ENCODE measurements at places on chromosomes 4 and X.

- no peak for DNase-seq
Observed at GRCh38 chr4:183515411-183515810, 10.6 kb downstream of the ING2 start.

DNA sequence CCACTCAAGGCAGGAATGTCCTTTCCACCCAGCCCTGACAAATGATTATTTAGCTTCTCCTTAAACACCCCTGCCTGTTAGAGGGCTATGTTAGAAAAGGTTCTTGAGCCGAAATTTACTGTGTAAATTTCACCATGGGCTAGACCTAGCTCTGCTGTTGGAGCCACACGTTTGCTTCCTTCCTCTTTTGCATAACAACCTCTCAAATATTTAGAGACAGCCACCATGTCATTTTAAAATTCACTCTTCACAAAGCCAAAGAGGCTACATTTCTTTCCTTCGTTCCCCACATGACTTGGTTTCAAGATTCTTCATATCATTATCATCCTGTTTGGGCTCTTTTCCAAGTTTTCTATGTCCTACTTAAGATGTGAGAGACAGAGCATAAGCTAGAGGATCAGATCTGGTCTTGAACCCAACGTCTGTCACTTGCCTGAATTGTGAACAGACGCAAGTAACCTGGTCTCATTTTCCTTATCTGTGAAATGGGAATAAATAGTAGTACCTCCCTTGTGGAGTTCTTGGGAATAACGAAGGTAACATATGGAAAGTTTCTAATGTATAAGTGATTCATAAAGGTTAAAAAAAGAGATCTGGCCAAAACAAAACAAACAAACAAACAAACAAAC, 6.7 kb downstream of the DOCK11 start:
- no peak for DNase-seq

DNA sequence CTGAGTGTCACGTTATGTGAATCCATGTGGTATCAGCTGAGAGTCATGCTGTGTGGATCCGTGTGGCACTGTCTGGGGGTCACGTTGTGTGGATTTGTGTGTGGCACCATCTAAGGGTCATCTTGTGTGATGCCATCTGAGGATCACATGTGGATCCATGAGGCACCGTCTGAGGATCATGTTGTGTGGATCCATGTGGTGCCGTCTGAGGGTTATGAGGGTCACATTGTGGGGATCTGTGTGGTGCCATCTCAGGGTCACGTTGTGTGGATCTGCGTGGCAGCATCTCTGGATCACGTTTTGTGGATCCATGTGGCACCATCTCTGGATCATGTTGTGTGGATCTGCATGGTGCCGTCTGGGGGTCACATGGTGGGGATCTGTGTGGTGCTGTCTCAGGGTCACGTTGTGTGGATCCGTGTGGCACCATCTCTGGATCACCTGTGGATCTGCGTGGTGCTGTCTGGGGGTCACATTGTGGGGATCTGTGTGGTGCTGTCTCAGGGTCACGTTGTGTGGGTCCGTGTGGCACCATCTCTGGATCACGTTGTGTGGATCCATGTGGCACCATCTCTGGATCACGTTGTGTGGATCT, 6.9 kb downstream of the PDE6B start:
- DNase-seq: no peak

DNA sequence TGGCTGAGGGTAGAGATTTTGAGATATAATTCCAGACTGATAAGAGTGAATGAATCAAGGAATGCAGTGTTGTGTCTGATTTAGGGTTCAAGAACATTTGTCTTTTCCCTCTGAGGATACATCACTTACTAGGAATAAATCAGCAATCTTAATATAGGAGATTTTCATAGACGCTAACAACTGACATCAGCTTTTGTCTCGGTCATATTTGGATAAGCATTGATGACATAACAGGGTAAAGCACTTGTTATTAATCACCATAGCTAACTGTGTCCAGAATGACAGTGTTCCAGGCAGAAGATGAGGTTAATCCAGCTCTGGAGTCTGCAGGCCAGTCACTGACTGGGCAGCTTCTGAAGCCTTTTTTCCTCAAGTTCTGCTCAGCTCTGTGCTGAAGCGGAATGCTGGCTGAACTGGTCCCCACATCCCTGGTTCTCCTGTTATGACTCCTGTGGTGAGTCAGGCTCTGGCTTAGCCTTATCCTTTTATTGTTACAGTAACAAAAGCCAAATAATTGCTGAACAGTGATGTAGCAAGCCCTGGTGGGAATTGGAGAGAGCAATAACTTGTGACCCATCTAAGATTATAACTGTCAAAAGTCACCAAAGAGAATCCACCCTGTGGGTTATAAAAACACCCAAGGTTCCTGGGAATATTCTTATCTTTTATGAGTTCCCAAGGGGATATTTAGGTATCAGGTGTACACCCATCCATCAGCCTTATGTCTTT, 41.8 kb downstream of the FNIP2 start:
- DNase-seq: no peak

DNA sequence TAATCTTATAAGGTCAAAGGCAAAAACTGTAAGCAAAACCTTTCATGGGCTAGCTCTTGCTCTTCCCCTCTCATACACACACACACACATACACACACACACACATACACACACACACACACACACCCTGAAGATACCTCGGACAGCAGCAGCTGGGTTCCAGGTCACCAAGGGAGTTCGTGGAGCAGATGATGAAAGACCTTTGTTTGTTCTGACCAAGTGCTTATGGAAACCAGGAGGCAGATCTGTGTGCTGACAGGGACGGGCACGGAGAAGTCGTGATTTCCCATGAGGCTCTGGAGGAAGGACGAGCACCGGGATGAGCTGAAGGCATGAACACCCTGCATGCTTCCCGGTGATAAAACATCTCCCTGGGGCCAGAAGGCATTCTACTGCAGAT, 35.4 kb upstream of the CRMP1 start:
- no peak for DNase-seq
